Hypothalamus (tissue), 51 donors: ENCODE measurements at places on chromosomes 13 and 19.
A peak's percentile ranks its signal among the peaks of the same experiment; 100 is the strongest.

DNA sequence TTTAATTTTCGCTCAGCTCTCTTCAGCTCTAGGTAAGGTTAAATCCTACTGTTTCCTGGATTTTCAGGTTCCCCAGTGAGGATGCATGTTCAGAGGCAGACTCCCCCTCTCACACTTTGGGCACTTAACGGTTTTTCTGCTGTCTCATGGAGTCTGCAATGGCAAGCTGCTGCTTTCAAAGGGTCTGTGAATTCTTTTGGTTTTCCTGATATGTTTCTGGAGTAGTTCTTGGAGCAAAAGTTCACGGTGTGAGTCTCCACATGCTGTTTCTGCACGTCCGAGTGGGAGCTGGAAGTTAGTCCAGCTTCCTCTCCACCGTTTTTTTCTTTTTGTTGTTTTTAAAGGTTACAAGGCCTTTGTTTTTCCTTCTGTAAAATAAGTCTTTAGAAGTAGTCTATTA, 35.4 kb downstream of the DNAJC15 start:
- DNase-seq: no peak

- DNase-seq: no peak
Observed at GRCh38 chr13:73141292-73141771, 82.5 kb downstream of the KLF5 start.

DNA sequence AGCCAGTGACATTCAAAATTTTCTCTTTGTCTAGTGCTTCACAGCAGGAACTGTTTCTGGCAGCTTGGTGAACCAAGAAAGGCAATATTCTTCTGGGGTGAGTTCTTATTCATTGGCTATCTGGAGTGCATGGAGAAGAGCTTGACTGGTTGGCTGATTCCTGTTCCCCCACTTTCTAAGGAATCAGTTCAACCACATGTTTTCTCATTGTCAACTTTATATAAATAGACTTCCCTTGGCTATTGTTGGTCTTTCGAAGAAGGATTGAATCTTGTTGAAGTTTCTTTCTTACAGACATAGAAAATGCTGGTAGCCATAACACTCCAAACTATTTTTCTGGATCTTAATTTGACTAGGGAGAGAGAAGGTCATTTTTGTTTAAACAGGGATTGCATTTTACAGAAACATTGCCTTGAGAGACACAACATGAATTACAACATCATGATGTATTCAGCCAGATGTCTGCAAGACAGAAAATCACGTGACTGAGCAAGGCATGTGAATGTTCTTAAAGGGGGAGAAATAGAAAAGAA, 85.2 kb downstream of the EDNRB start:
- no peak for DNase-seq

GRCh38 chr19:18541992-18542940, 1.1 kb downstream of the FKBP8 start:
- no peak for DNase-seq

DNA sequence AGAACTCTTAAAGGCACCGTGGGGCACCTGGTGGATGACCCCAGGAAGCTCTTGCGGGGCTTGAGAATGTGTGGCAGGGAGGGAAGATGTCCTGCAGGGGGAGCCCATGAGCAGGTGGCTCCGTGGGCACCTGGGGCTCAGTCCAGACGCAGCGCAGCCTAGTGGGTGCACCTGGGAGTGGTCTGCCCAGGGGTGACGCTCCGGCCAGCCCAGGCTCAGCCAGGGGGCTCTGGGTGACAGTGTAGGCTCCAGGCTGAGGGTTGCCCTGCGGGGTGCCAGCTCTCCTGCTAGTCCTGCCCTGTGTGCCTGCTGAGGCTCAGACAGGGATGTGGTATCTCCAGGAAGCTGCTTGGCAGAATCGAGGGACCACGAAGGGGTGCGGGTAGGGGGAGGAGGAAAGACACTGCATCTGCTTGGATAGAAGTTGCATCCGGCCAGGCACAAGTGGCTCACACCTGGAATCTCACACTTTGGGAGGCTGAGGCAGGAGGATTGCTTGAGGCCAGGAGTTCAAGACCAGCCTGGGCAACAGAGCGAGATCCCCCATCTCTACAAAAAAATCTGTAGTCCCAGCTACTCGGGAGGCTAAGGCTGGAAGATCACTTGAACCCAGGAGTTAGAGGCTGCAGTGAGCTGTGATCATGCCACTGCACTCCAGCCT, 15.0 kb upstream of the PGLS start:
- DNase-seq: peak; percentile 22

DNA sequence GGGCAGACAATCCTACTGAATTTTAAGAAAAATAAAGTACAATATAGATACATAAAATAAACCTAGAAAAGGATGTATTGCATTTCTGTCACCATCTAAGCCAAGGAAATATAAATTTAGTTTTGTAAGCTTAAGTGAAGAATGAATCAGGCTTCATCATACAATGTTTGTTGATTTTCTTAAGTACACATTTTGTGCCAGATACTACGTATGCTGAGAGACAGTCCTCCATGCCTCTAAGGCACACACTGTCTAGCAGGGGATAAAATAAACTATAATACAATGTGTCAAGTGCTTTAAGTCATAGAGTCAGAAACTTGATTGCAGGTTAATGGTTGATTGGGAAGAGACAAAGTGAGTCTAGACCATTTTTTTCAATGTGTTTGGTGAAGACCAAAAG, 465.7 kb downstream of the TBC1D4 start:
- DNase-seq: no peak

- no peak for DNase-seq
Observed at GRCh38 chr13:67355812-67356476, 125.8 kb upstream of the PCDH9 start.

- DNase-seq: no peak
Observed at GRCh38 chr19:56350416-56351045, 35.9 kb upstream of the ZSCAN5A start.

DNA sequence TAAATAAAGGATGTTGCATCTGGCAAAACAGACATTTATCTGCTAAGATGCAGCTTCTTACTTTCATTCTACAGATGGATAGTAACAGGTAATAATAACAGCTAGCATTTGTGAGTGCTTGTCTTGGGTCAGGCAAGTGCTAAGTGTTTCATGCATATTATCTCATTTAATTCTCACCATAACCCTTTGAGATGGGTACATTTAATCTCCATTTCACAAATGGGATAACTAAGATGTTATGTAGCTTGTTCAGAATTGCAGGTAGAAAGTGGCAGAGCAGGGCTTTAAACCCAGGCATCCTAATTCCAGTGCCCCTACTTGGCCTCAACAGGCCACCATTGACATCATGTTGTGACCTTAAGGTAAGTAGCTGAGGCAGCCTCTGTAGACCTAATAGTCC, 69.8 kb downstream of the LMO7 start:
- no peak for DNase-seq

DNA sequence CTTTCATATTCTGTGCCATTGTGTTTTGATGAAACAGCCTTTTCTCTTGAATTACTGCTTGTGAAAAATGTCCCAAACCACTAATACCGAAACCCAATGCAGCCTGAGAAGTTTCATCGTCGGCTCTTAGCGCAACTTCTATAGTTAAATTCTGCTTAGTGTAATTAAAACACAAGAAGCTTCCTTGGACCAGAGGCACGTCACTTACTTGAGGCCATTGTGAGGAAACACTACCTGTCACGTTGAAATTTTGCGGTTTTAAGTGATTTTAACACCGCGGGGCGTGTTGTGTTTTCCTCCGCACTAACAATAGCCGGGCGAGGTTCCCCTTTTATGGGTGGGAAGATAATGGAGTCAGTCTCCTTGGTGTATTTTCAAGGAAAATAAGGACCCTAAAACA, 70.9 kb downstream of the GGACT start:
- no peak for DNase-seq

GRCh38 chr13:75873494-75873893, 237.4 kb downstream of the LMO7 start:
- no peak for DNase-seq

DNA sequence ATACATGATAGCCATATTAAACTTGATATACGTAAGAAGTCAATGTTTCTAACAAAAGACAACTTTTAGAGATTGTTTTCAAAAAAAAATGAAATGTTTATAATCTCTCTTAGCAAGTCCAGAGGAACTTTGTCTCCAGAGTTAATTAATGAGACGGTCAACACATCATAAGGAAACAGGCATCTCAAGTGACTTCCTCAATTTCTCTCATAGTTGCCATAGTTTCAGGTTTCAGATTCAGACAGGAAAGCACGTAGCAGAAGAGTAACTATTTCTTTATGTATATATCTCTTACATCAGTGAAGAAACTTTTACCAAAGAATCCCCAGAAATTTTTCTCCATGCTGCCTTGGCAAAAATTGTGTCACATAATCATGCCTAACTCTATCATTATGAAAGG, 159.6 kb upstream of the ATXN8OS start:
- no peak for DNase-seq

DNA sequence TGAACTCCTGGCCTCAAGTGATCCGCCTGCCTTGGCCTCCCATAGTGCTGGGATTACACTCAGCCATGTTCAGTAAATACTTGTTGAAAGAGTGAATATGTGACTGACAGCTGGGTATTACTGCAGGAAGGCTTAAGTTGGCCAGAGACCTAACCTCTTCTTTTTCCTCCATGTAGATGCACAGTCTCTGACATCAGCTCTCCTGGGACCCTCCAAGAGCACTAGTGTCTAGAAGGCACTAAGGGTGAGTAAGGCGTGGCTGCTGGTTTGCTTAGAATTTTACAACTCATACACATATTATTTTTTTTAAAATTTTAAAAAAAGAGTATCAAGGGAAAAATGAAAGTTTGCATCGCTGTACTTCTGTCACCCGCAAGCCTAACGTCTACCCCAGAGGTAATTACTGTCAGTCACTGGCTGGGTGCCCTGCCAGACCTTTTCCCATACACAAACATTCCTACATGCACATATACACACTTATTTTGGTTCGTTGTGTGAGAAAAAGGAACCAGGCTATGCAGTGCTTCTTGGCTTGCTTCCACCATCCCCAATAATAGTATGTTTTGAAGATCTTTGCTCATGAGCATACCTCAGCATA, 122.0 kb downstream of the SIPA1L3 start:
- DNase-seq: no peak

DNA sequence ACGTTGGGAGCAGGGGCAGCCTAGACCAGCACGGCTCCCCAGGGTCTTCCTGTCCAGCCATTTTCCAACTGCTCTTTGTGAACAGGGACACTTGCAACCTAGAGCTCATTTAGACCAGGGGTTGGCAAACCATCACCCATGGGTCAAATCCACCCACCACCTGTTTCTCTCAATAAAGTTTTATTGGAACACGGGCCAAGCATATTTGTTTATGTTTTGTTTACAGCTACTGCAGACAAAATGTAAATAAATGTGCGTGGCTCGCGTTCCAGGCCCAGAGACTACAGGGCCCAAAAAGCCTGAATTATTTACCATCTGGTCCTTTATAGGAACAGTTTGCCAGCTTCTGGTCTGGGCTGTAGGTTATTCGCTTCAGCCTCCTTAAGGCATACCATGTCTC, 13.3 kb upstream of the EMC10 start:
- DNase-seq: no peak

GRCh38 chr19:29194658-29195057, 18.3 kb downstream of the UQCRFS1 start:
- no peak for DNase-seq

DNA sequence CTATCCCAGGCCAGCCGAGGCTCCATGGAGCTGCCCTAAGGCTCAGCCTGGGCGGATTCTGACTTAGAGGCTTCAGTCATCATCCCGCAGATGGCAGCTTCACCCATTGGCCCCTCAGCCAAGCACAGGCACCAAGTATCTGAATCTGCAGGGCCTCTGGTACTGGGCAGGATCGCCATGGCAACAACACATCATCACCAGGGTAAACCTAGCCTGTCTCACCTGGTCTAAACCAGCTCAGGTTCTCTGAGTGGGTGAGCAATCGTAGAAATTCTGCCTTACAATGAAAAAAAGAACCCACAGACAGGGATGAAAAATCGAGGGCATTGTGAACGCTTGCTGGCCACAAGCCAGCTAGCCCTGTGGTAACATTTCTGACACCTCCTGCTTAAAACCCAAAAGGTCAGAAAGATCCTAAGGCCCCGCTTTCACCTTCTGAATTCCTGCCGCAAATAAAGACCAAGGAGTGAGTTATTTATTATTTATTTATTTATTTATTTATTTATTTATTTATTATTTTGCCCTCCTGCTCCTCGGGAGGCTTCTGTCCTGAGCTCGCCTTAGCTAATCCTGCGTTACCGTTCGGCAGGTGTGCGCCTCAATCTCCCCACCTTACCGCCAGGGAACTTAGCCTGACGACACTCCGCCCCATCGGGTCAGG, 12.0 kb upstream of the CEACAM21 start:
- no peak for DNase-seq

DNA sequence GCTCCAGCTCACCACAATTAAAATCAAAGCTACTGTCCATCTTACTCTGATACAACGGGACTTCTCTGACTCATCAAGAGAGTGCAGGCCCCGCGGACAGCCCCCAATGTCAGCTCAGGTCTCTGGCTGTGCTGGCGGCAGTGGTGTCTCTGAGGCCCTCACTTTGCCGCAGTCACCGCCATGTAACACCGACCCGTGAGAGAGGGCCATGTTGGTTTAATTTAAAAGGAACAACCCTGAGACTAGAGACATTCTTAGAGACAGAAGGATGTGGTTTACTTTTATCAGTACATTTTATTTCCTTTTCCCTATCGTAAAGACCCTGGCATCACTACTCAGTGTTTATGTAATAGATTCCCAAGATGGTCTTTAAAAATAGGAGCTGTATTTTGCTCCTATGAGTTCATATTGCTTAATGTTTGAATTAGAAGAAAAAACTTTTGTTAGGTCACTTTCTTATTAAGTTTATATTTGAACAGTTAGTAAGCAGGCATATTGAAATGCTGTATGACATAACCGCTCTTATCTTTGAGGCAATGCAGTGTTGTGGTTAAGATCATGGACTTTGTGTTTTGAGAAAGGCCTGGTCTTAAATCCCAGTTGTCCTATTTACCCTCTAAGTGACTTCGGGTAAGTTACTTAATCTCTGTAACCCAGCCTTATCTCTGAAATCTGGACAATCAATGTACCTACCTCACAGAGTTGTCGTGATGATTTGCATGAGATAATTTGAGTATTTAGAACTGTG, 23.4 kb downstream of the DGKH start:
- DNase-seq: no peak

GRCh38 chr19:34364462-34364829, 550 bp upstream of the GPI start:
- no peak for DNase-seq

DNA sequence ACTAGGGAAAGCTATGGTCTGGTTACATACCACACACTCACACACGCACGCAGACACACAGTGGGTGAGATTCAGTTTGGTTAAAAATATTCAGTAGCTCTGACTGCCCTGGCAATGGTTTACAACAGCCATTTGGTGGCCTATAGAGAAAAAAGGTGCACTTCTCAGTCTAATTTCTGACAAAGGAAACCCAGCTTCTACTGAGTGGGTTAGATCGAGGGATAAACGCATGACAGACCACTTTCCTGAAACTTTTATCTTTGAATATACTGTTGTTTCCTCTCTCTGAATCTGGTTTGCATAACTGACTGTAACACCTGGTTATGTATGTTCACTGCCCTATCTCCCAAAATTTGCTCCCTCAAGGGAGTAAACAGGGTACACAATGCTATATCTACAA, 2.5 kb downstream of the LIG4 start:
- DNase-seq: no peak

- DNase-seq: no peak
Observed at GRCh38 chr13:48000559-48001113, 437 bp downstream of the SUCLA2 start.

- no peak for DNase-seq
Observed at GRCh38 chr13:24652359-24652758, 27.8 kb upstream of the ATP12A start.
